ENCODE measurements at places on chromosomes 1 and 21. TPM values are rescaled to one million over a fixed set of nuclear protein-coding genes. Genes with fewer than 3 reads are reported as not detected.

MARK1 gene
- polyA plus RNA-seq, result not detected

OVAAL gene
- polyA plus RNA-seq, result not detected

PAPPA2 gene
- polyA plus RNA-seq, result 0.29 TPM

DNASE2B gene
- polyA plus RNA-seq, result not detected

MTHFR gene
- 7.7 TPM for polyA plus RNA-seq

CDK18 gene
- polyA plus RNA-seq, result 0.36 TPM

DNALI1 gene
- polyA plus RNA-seq, result 14.2 TPM

SERTAD4 gene
- 1.8 TPM for polyA plus RNA-seq

RBM11 gene
- not detected for polyA plus RNA-seq

KDF1 gene
- 0.06 TPM for polyA plus RNA-seq

MRAP gene
- polyA plus RNA-seq, result not detected

SMIM1 gene
- 2.5 TPM for polyA plus RNA-seq

MIXL1 gene
- 0.21 TPM for polyA plus RNA-seq

KCNC4 gene
- polyA plus RNA-seq, result 0.36 TPM

SV2A gene
- 27.3 TPM for polyA plus RNA-seq

PROX1 gene
- 0.07 TPM for polyA plus RNA-seq

PEX11B gene
- 44.2 TPM for polyA plus RNA-seq

NOL9 gene
- 23.6 TPM for polyA plus RNA-seq

DYNLT4 gene
- not detected for polyA plus RNA-seq

ZNF683 gene
- polyA plus RNA-seq, result not detected

RAB25 gene
- not detected for polyA plus RNA-seq

ANP32E gene
- 22.7 TPM for polyA plus RNA-seq

CD1D gene
- not detected for polyA plus RNA-seq

S1PR1 gene
- polyA plus RNA-seq, result 35.8 TPM

ZBTB7B gene
- polyA plus RNA-seq, result 8.7 TPM

CCDC27 gene
- polyA plus RNA-seq, result not detected

LENEP gene
- 0.21 TPM for polyA plus RNA-seq

Measured in AG04450 (cell line).